Stimulated activated CD4-positive, alpha-beta T cell treated with anti-CD3 and anti-CD28 coated beads, Interleukin-12 subunit alpha, Interleukin-12 subunit beta, amount 100 ng/mL, for 48 hours (primary cell): ENCODE measurements at places on chromosomes 2 and 18.

DNA sequence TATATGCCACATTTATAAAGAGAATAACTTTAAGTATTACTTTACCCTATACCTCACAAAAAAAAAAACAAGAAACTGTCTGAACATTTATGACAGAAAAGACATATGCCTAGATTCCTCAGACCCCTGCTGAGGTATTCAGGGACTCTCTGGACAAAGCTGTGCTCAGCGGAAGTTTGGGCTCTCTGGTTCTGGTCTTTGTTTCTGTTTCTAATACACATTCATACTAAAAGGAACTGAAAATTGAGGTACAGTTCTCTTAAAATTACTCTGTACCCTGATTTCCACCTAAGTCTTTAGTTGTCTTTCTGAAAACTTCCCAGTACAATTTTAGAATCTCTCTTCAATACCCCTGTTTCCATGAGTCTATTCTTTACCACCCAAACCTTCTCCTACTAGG lies 160.3 kb downstream of the IKZF2 start:
- no peak for DNase-seq

GRCh38 chr2:184463102-184463865 lies 135.0 kb upstream of the ZNF804A start:
- DNase-seq, result no peak

DNA sequence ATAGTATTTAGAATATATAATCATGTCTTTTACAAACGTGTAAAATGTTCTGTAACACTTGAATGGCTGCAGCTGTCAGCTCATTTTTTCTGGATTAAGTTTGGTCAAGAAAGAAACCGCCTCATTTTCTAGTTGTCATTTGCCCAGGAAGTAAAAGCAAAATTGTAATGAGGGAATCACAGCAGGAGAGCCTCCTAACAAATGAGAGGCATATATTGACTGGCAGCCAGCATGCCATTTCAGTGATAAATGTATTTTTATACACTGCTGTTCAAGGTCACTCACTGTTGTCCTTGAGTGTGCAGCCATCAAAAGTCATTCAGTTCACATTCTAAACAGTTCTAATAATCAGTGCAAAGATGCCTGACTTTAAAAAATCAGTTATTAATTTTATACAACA lies 144.3 kb upstream of the BOD1L2 start:
- no peak for DNase-seq

DNA sequence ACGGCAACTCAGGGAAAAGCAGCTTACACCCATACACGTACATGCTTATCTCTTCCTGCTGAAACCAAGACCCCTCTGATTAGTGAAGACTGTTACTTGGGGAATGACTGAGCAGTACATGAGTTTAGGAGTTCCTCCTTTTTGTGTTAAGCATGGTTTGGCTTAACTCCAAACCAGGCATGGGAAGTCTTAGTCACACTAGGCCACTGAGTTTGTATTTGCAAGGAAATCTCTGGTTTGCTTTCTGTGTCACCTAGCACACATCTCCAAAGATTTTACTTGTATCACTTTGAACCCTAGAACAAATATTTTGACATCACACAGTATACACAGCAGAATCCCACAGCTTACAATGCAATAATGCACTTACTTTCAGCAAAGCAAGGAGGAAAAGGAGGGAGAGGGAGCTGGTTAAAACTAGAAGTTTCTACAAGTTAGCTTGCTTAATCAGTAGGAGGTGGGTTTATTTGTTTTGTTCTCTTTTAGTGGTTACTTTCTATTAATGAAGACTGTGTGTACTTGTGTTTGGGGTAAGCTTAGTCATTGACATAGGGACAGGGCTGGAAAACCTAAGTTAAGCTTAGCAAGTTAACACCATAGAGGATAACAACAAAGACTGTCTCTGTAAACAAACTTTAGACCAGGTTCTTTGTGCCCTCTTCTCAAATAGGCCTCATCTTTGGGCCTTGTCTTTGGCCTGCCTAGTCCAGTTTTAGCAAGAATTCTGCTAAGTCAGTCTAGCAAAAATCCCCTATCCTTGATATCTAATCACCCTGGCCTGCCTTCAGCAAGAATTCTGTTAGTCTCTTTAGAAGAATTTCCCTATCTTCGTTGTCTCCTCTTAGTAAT lies 219.4 kb downstream of the MREG start:
- no peak for DNase-seq

GRCh38 chr2:86029873-86030272 lies 75.8 kb downstream of the POLR1A start:
- DNase-seq, result no peak

- no peak for DNase-seq
Observed at GRCh38 chr2:65918760-65919187, 486.4 kb upstream of the SPRED2 start.

- peak; percentile 41 for DNase-seq
Observed at GRCh38 chr2:37672104-37672869, 845 bp upstream of the CDC42EP3 start.

- DNase-seq, result no peak
Observed at GRCh38 chr2:84280873-84281272, 178.2 kb downstream of the SUCLG1 start.

GRCh38 chr2:43238176-43238575 lies 11.8 kb upstream of the ZFP36L2 start:
- no peak for DNase-seq

- DNase-seq, result no peak
Observed at GRCh38 chr18:15165048-15165447, 417.1 kb downstream of the ANKRD30B start.

- no peak for DNase-seq
Observed at GRCh38 chr2:119352357-119352756, 14.3 kb downstream of the C2orf76 start.

DNA sequence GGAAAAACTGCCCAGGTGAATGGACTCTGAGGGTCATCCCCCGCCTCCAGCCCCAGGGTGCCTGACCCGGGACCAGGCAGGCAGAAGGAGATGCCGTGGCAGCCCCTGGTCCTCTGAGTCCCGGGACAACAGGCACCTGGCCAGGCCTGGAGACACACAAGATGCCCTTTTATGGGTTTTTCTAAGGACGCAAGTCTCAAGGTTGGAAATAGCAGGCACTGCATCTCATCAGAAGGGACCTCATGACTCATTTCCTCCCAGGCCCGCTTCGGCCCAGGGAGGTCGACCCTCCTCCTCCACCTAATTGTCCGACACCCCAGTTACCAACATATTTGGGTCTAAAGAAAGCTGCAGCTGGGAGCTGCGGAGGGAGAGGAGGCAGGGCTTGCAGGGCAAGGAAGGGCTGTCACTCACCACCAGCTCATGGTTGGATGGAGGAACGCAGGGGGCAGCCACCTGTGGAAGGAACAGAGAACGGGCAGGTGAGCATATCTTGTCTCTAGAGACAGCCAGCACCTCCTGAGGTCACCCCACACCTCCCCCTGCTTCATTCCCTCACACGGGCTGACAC lies 82.9 kb downstream of the TNS1 start:
- DNase-seq, result no peak

DNA sequence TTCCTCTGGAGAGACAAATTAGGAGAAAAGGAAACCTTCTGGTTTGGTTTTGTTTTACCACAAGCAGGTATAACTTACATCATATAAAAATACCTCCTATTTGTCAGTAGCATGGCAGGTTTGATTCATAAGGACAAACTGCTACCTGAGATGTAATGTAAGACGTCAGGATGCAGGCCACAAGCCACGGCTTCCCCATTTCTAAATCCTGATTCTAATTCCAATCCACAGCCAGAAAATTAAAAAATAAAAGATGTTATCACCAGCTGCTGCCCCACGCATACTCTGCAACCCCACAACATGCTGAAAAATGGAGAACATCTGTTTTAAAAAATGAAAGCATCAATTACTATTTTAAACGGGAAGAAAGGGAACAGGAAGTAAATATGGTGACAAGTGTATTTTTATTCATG lies 197.6 kb downstream of the BCL11A start:
- no peak for DNase-seq

- no peak for DNase-seq
Observed at GRCh38 chr2:28995765-28996750, 15.0 kb downstream of the TOGARAM2 start.

DNA sequence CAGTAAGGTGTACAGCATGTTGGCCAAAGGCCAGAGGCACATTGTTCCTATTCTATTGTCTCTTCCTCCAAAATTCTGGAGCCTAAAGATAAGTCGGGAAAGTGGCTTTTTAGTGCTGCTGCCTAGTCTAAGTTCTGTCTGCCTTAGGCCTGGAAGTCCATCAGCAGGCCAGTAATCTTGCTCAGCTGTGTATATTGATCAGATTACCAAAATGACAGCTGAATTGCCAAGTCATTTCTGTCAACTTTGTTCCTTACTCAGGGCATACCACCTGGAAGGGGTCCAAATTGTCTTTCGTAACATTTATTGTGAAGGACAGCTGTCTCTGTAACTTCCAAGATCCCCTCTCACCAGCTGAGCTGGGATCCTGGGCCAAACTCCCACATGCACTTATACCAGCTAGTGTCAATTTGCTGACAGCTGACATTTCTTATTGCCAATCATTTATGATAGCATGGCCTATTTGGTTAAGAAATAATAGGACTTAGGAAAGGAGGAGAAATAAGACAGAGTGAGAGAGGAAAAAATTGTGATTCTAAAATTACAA lies 116.8 kb upstream of the FSHR start:
- DNase-seq, result no peak

DNA sequence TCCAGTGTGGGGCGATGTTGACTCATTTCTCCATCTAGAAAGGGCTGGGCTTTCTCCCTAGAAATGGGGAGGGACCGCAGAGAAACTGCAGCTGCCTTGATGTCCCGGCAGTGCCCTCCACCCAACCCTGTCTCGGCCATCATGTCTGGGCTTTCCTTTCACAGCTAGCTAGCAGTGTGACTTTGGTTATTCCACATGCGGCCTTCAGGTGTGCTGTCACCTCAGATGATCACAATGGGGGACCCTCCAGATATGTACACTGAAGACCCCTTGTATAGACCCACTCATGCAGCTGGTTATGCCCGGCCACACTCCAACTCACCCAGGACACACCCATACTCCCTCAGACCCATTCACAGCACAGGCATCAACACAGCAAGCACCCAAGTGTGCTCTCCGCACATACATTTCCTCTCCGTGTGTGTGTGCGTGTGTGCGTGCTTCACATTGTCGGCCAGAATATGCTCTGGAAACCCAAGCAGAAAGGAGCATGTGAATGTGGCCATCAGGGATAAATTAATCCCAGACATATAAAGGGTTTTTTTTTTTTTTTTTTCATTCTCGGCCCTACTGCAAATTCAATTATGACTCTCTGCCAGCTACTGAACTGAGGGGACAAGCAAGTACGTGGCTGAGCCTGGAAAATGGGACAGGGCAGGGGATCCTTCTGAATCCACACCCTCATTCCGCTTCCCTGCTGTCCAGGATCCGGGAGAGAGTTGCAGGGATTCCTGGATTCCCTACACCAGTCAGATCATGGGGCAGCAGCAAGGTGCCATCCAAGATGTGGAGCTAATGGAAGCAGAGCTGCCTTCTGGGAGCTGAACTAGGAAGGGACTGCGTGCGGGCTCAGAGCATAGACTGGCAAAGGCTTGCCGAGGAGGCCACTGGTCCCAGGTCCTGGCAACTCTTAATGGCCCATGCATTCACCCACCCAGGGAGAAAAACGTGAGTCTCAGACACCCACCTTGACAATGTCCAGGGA lies 240.2 kb downstream of the DYSF start:
- no peak for DNase-seq

DNA sequence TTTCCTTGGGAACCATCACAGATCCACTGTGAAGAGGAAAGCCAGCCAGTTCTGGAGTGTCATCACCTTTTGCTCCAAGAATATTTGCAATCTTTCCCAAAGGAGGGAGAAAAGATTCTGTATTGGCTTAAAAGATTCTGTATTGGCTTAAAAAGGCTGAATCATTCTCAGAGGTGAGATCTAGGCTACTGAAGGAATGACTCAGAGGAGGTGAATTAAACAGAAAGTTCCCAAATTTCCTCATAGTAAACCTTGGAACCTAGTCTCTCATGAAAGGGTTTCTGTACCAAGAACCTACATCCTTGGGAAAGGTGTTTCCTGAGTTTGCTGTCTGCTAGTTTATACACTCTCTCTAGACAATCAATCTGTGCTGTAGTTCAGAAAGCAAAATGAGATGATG lies 34.1 kb upstream of the GRB14 start:
- no peak for DNase-seq

DNA sequence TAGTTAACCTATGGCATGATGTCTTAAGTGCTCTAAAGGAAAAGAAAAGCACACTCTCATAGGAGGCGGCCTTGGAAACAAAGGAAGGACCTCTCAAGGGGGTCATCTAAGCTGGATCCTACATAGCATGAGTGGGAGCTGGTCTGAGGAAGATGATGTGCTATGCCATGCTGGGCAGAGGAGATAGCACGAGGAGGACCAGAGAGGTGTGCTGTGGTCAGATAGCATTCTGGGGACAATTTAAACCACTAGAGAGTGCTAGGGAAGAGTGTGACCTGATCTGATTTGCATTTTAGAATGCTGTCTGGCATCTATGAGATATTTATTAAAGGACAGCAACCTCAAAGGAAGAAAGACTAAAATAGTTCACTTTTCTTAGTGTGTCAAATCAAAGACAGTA lies 910.1 kb upstream of the CELF4 start:
- DNase-seq, result no peak

- DNase-seq, result no peak
Observed at GRCh38 chr2:61340242-61340641, 130.6 kb downstream of the USP34 start.

DNA sequence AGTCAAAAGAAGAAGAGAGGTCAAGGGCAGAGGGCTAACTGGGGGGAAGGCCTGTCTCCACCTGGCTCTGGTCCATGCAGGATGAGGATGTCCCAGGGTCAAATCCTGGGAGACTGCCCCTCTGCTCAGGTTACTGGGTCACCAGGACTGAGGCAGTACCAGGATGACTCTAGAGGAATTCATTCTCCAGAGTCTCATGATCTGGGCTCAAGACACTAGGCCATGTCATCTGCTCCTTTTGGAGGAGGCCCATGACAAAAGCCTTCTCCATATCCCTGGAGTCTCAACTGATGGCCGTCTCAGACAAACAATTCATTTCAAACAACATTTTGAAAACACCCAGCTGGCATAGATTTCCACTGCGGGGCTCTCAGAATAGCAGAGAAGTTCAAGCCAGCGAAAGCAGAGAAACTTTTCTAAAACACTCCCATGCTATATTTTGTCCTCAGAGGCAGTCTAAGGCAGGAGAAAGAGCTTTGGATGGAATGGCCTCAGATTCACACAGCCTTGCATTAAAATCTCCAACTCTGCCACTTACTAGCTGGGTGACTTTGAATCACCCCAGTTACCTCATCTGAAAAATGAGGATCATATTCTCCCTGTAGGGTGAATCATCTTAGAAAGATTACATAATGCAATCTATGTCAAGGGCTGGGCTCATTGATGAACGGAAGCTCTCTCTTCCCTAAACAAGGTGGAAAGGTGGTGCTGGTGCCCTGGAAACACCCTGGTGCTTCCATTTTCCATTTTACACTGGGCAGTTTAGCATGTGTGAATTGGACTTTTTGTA lies 48.8 kb upstream of the LCLAT1 start:
- no peak for DNase-seq

GRCh38 chr2:225171350-225171749 lies 129.1 kb upstream of the DOCK10 start:
- DNase-seq, result no peak

DNA sequence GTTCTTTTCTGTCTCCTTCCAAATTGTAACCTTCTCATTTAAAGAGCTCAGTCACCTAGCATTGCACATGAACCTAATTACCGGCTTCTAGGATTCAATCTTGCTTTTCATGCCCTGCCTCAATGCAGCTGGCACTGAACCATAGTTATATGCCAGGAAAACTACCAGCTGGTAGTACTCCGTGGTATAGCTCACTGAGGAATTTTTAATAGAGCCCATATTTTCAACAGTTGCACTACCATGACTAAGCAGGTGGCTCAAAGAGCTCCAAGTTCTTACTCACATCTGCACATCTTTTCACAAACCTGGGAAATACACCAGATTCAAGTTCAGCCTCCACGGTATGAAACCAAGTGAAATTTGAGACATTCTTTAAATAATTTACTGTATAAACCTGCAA lies 363.5 kb downstream of the GRB14 start:
- no peak for DNase-seq
